ENCODE measurements at places on chromosomes 1 and 21.

DNA sequence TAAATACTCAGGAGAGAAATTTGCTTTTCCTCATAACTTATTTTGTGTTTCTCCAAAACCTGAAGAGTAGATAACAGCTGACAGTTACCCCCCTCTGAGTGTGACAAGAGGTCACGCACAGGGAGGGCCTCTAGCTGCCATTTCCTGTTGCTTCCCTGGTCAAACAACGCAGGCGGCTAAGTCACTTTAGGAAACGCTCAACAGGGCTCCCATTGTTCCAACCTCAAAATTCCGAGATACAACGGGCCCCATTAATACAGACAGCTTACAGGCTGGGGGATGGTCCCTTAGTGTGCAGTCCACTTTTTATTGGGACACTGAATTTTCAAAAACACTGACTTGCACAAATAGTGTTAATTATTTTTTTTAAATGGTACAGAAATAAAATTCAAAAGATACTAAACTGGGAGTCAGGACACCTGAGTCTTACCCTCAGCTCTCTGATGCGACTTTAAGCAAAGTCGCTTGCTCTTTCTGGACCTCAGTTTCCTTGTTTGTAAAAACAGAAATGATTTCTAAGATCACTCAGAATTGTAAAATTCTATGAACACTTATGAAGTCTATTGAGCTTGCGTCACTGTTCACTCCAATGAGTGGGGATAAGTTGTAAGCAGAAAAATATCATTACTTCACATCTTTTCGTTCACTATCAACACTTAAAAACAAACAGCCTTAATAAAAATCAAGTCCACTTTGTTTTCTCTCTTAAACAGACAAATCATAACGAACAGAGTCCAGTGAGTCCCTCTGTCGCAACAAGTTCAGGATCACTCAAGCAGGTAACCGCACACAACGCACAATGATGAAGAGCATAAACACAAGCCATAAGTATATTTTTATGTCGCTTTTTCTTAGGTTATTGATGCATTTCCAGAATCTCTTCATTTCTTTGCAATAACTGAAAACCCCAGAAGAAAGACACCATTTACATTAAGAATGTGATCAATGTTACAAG is 13.5 kb downstream of the LZIC start:
- DNase-seq: no peak

- no peak for DNase-seq
These were observed 51.2 kb upstream of the DNAJC6 start for GRCh38 chr1:65258106-65258505.

DNA sequence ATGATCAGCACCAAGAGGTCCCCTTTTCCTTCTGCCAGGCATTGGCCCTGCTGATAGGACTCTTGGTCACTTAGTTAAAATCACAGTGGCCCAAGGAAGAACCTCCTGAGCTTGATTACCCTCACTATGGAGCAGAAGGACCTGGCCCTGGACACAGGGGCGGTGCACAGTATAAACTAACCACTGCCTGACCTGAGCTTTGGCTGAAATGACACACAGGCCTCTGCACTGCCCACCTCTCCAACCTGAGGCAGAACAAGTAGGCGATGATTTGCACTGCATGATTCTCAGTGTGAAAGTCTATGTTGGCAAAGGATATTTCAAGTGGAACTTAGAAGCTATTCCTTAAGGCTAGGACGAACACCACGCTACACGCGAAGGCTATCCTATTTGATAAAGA is 48.5 kb downstream of the CAPN2 start:
- DNase-seq: no peak

DNA sequence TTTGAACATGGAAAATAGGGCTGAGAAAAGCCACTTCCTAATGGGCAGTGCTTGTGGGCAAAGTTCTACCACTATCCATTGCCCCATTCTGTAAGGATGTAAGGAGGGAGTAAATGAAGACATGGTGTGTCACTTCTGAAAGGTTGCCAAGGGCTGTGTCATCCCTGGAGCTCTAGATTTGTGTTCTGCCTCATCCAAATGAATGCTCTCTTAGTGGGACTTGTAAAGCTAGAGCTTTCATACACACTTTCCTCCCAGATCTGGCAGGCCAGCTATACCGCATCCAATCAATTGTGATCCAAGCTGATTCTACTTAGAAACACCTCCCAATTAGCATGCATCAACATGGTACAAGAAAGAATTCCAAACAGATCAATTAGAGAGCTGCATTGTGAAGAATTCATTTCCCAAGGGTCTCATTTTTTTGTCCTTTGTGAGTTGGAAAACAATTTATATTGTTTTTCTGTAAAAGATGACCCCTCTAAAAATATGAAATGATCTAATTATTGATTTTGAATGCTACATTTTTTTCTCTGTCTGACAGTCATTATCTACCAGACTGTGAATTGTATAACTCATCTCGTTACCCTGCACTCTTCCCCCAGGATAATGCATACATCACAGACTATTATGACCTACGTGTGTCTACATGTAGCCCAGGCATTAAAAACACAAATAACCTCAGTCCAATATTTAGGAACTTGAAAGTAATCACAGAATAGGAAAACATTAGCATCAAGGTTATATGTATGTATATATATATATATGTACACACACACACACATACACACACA is 117.1 kb upstream of the DUSP10 start:
- no peak for DNase-seq

DNA sequence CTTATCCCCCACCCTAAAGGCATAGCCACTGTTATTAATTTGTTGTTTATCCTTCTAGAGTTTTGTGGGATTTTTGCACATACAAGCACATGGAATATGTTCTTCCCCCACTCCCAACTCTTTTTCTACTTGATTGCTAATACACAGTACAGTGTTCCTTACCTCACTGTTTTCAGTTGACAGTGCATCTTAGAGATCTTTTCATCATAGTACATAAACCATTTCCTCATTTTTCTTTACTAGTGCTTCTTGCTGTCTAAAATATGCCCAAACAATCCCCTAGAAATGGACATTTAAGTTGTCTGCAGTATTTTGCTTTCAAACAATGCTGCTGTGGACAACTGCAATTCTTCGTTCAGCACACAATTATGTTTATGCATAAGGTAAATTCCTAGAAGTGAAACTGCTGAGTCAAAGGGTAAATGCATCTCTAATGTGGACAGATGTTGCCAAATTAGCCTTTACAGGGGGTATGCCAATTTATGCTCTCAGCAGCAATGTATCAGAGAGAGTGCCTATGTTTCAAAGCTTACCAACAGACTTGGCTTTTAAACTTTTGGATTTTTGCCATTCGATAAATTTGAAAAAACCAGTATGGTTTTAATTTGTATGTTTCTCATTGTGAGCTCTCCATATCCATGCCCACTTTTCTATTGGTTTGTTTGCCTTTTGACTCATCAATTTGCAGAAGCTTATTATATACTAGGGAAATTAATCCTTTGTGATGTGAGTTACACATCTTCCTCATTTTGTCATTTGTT is 132.6 kb downstream of the MRPS6 start:
- no peak for DNase-seq

- DNase-seq: no peak
These were observed 18.7 kb downstream of the ETV3 start for GRCh38 chr1:157119448-157119847.

- DNase-seq: no peak
These were observed 17.7 kb downstream of the FOXJ3 start for GRCh38 chr1:42317308-42317707.

GRCh38 chr1:179583771-179584320 is 7.8 kb upstream of the TDRD5 start:
- no peak for DNase-seq

GRCh38 chr1:241611063-241611462 is 29.1 kb downstream of the CHML start:
- peak; percentile 45 for DNase-seq

- no peak for DNase-seq
These were observed 60.1 kb upstream of the LAMC2 start for GRCh38 chr1:183126000-183126366.

GRCh38 chr21:45767071-45768006 is 123.8 kb downstream of the PCBP3 start:
- no peak for DNase-seq

GRCh38 chr1:248758352-248758751 is 2.8 kb upstream of the LYPD8 start:
- no peak for DNase-seq

DNA sequence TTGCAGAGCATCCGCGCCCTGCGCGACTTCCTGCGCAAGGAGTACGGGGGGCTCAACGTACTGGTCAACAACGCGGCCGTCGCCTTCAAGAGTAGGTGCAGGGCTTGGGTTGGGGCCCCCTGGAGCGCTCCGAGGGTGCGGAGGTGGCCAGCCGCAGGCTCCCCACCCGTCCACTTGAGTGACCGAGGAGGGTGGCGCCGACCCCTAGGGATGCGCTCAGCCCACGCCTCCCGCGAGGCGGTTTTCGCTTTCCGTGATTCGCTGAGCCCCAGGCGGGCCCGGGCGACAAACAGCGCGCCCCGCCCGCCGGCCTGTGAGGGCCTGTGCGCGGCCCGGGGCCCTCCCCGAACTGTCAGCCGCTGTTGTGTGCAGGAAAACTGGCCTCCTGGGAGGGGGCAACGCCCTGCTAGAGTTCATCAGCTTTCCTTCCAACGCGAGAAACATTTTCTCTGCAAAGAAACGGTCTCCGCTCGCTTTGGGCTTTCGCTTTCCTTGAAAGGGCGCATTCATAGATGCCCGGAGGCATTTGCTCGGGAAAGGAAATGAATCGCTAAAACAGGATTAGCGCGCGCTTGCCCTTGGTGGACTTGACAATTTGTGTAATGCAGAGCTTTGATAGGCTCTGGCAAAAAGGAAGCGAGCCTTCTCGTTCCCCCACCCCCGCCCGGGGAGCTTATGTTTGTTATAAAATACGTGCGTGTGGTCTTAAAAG is 668 bp downstream of the CBR3 start:
- DNase-seq: peak; percentile 81

DNA sequence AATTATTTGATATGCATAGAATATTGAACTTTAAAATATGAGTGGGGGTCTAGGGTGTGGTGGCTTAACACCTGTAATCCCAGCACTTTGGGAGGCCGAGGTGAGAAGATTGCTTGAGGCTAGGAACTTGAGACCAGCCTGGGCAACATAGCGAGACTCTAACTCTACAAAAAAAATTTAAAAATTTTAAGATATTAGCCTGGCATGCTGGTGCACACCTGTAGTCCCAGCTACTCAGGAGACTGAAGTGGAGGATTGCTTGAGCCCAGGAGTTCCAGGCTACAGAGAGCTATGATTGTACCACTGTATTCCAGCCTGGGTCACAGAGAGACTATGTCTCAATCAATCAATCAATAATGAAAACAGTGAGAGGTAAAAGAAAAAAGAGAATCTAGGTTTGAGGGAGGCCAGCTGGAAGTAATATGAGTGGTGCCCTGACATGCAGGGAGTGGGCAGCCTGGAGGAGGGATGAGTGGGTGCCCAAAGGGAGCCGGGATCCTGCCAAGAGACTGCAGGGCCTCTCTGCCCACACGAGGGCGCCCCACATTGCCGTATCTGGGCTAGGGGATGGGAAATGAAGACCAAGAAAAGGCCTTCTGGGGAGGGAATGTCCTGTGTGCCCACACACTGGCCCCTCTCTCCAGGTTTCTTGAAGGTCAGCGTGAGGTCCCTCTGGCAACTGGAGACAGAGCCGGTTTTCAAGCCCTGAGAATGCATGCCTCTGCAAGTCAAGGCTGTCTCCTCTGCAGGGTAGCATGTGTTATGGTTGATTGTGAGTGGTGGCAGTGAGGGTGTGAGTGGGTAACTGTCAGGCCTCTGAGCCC is 93.9 kb upstream of the PPM1J start:
- peak; percentile 78 for DNase-seq

GRCh38 chr1:39655578-39656268 is 16.2 kb downstream of the NT5C1A start:
- no peak for DNase-seq

DNA sequence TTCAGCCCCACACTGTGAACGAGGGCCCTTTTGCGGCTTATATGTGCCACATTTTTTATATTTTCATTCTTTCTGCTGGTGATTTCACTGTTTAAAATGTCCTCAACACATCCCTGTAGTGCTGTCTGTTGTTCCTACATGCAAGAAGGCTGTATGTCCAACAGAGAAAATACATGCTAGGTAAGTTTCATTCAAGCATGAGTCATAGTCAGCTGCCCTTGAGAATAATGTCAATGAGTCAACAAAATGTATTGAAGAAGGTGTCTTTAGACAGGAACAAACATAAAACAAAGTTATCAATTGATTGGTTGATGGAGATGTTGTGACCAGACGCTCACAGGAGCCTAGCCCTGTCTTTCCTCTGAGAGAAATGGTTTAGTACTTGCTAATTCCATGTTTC is 553.4 kb downstream of the PLPP3 start:
- DNase-seq: no peak

DNA sequence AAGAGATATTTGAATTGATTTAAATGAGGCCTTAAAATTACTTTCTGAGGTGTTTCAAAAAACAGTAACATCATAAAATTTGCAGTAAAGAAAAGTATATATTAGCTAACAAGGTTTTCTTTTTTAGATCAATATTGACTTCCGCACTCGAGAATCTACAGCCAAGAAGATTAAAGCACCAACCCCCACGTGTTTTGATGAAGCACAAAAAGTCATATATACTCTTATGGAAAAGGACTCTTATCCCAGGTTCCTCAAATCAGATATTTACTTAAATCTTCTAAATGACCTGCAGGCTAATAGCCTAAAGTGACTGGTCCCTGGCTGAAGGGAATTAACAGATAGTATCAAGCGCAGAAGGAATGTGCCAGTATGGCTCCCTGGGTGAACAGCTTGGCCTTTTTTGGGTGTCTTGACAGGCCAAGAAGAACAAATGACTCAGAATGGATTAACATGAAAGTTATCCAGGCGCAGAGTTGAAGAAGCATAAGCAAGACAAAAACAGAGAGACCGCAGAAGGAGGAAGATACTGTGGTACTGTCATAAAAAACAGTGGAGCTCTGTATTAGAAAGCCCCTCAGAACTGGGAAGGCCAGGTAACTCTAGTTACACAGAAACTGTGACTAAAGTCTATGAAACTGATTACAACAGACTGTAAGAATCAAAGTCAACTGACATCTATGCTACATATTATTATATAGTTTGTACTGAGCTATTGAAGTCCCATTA is 3.6 kb downstream of the RGS1 start:
- DNase-seq: no peak

- no peak for DNase-seq
These were observed 1644.0 kb upstream of the B3GALT2 start for GRCh38 chr1:194830387-194830786.

GRCh38 chr1:160795951-160796383 is at the start of gene LY9:
LY9 (plus strand) TSS chr1:160796174; CDS start chr1:160796188, 14 bp downstream.
- DNase-seq: no peak

DNA sequence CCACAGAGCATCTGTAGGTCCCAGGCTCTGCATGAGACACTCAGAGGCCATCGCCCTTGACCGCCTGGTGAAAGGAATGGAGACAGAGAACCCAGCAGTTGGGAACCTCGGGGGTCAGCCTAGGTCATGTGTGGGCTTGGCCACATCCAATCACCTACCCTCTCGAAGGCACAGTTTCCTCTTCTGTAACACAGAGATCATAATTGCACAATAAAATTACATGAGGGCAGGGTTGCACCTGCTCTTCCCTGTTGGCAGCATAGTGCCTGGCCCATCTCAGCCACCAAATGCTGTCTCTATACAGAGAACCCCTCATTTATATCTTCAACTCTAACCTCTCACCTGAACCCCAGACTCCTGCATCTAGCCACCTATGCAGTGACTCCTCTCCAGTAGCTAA is 418.1 kb upstream of the VAMP3 start:
- DNase-seq: no peak
